ENCODE measurements at places on chromosomes 6 and 20.

GRCh38 chr6:102340311-102340710 is 946.8 kb downstream of the GRIK2 start:
- DNase-seq, result no peak

DNA sequence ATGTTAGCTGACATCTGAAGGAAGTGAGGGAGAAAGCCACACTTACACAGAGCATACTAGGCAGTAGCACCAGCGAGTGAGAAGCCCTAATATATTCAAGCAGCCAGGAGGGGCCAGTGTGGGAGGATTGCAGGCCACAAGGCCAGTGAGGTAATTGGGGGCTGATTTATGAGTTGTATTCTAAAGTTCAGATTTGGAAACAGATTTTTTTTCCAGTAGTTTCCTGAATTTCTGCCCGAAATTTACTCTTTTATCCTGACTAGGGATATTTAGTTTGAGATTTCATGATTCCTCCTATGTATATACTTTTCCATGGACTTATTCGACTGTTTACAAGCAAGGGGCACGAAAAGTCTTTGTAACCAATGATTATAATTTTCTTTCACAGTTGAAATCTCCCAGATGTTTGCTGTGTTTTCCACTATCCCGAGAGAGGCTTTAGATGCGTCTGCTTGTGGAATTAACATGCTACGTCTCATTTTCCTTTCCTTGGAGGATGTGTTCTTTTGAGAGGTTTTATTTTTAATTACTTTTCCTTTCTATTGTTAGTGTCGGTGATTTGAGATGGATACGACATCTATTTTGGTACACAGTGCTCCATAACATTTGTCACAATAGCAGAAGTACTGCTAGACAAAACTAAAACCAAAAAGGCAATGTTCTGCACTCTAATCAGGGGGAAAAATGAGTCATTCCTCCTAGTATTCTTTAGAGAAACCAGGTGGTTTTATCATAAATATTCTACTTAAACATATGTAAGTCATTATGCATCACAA is 356.3 kb upstream of the HSF2 start:
- DNase-seq, result peak; percentile 3

DNA sequence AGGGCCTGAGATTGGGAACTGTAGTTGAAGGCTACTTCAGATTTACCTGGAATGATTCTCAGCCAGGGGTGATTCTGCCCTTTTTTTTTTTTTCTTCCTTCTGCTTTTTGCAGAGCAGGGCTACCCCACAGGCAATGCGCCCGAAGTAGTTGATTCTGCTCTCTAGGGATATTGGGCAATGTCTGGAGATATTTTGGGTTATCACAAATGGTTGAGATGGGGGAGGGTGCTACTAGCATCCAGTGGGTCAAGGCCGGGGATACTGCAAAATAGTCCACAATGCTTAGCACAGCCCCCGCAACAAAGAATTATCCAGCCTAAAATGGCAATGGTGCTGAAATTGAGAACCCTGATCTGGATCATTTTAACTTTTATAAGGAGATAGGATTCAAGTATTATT is 71.2 kb upstream of the ZMYND8 start:
- DNase-seq, result no peak

GRCh38 chr6:6840831-6841291 is 252.3 kb downstream of the LY86 start:
- no peak for DNase-seq

- DNase-seq, result no peak
These were observed 77.8 kb upstream of the TGM3 start for GRCh38 chr20:2217857-2218539.

- no peak for DNase-seq
These were observed 43.0 kb downstream of the SLC2A4RG start for GRCh38 chr20:63782521-63782971.

DNA sequence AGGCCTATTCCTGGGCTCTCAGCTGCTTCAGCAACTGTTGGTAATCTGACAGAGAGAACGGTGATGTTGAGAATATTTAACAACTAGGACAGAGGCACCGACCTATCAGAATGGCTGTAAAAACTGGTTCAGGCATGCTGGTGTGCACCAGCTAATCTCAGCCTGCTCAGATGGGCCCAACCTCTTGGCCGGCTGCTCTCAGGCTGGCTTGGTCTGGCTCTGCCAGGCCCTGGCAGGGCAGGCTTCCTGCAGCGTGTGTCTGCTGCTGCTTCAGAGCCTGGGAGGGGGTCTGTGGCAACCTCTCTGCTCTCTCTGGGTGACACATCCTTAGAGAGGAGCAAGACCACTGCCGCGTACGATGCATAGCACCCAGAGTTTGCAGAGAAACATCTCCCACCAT is 4.8 kb downstream of the SLC2A12 start:
- no peak for DNase-seq

DNA sequence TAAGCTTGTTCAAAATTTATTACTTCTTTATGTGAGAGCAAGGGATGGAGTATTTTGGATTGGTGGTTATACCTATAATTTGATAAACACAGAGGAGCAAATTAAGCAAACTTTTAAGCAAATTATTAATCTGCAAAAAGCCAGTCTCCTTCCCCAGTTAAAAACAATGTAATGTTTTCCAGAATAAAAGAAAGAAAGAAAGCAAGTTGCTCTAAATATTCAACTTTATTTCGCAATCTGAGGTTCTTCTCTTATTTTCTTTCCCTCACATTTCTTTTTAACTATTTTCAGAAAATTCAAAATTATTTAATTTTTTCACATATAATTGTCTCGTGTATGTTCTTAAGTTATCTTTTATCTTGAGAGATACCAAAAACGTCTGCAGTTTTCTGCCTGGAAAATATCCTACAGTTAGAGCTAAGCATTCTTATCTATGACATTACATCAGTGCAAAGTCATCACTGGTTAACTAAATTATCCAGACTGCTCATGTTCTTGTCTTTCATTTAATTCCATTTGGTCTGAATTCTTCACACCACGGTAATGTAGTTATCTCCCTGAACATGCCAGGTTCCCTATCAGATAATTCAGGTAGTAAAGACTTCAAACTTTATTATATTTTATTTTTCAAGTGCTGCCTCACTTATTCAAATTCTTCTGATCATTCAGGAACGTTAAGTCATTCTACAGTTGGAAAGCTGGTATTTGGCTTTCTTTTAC is 3.3 kb upstream of the CNKSR3 start:
- no peak for DNase-seq

DNA sequence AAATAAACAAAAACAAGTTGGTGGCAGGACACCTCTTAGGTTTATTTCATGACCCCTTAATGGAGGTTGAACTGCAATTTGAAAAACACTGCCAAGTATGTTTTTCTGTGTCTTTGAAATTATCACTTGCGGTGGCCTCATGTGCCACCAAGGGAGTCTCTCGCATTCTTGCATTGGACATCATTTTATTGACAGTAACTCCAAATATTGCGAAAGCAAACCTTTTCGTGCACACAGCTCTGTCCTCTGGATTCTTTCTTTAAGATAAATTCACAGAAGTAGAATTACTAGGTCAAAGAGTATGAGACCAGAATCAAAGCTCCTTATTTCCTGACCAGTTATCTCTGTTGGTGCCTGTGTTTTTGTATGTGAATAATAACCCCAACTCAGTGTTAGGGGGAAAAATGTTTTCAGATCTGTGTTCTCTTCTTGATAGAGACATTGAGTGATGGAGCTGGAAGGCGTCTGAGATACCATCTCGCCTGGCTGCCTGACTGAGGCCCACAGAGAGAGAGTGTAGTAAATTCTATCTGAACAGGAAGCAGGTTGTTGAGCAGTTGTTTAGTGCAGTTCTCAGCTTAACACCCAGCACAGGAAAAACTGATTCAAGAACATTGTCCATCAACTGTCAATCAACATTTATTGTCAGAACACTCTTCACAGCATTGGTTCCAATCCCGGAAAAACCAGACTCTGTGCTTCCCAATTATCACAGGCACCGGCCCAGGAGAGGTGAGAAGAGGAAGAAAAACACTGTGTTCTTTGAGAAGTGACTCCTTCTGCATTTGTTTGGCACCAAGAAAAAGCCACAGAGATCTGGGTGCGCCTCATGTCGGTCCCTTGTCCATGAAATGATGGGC is 2.2 kb upstream of the CCDC167 start:
- no peak for DNase-seq

- no peak for DNase-seq
These were observed 49.6 kb downstream of the PTCHD4 start for GRCh38 chr6:48061265-48061990.

GRCh38 chr6:41284726-41285125 is 1.8 kb downstream of the TREM1 start:
- no peak for DNase-seq

DNA sequence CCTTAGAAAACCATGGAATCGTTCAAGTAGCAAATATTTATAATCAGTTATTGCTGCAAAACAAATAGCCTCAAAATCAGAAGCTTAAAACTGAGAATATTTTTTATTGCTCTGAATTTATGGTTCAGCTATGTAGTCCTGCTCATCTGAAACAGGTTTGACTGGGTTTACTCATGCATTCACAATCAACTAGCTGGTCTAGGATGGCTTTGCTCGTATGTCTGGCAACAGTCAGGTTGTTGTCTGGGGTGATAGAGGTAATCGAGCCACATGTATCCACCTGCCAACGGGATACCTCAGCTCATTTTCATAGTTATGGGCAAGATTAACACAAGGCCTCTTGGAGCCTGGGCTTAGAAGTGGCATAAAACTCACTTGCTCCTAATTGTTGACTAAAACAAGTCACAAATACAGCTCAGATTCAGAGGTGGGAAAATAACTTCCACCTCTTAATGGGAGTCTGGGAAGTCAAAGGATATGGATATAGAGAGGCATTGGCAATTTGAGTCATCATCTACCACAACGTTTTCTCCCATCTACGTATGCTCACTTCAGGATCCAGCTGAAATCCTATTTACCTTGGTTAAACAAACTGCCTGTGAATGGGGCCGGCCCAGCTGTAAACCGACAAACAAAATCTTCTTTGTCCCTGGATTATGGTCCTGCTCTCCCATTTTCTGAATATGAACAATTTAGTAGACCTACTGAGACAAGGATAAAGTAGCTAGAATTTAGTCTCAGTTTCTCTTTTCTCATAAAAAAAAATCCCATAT is 54.5 kb upstream of the TENT5A start:
- no peak for DNase-seq

GRCh38 chr20:23889775-23890187 is 10.2 kb upstream of the CST5 start:
- no peak for DNase-seq

DNA sequence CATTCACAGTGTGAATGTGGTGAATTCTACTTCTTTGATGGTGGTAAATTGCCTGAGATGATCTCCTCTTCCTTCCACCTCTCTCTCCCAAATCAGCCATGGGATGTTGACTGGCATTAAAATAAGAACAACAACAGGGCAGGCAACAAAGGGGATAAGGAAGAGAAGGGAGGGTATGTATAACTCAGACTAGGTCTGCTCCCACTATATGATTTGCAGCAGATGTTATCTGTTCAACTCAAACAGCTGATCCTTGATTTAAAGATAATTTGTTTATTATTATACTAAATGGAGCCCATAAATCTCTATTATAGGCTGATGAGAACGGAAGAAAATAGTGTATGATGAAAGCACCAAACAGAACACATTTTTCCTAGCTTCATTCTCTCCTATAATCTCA is 262.0 kb downstream of the BTBD3 start:
- DNase-seq, result no peak

GRCh38 chr6:7589221-7589620 is 777 bp upstream of the SNRNP48 start:
- no peak for DNase-seq

DNA sequence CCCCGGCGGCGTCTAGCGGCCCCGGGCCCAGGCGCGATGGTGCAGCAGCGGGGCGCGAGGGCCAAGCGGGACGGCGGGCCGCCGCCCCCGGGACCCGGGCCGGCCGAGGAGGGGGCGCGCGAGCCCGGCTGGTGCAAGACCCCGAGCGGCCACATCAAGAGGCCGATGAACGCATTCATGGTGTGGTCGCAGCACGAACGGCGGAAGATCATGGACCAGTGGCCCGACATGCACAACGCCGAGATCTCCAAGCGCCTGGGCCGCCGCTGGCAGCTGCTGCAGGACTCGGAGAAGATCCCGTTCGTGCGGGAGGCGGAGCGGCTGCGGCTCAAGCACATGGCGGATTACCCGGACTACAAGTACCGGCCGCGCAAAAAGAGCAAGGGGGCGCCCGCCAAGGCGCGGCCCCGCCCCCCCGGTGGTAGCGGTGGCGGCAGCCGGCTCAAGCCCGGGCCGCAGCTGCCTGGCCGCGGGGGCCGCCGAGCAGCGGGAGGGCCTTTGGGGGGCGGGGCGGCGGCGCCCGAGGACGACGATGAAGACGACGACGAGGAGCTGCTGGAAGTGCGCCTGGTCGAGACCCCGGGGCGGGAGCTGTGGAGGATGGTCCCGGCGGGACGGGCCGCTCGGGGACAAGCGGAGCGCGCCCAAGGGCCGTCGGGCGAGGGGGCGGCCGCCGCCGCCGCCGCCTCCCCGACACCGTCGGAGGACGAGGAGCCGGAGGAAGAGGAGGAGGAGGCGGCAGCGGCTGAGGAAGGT is 715 bp downstream of the SOX12 start:
- DNase-seq, result peak; percentile 30

DNA sequence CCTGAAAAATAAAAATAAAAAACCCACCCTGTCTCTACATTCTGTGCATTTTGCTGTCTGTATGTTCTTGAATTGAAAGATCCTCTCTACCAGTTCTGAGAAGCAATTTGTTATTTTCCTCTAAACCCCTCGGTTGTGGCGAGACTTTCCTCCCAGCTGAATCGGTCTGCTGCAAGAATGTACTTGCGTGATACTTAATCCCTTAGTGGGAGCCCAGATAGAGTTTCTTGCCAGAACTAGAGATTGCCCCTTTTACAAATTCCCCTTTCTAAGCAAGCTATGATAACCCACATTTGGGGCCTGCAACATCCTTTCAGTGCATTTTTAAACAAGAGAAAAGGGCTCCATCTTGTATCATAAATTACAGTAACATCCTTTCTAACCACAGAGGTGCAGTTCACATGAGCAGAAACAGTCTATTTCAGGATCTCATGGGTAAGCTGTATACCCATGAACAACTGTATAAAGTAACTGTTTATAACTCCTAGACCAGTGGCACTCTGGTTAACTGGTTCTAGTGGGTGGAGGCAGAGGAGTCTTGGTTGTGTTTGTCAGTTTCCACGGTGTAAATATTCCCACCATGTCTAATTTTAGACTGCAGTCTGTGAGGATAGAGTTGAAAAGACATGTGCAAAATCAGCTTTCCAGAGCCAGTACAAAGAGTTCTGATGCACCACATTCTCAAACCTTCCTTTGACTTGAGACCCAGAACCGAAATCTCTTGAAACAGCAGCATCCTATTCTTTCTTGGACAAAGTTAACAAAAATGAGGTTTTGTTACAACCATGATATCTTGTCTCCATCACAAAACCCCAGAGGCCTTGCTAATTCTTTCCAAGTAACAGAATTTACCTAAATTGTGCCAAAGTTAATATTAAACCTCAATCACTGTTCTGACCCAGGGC is 113.1 kb upstream of the ZNF217 start:
- DNase-seq, result no peak

- no peak for DNase-seq
These were observed 9.4 kb upstream of the ARFGEF2 start for GRCh38 chr20:48912065-48912464.

GRCh38 chr20:51206032-51206662 is 183.2 kb upstream of the KCNG1 start:
- DNase-seq, result no peak

Data from NCI-H2227 treated with DMSO at 0.1 percent for 48 hours (cell line).